ENCODE measurements at places on chromosomes 11 and 22. TPM values are rescaled to one million over a fixed set of nuclear protein-coding genes. Genes with fewer than 3 reads are reported as not detected.

MSANTD4 gene
- 9.6 TPM for total RNA-seq

FJX1 gene
- 79.0 TPM for total RNA-seq

TYR gene
- not detected for total RNA-seq

C11orf16 gene
- not detected for total RNA-seq
